ENCODE measurements at places on chromosomes 1 and 21.

DNA sequence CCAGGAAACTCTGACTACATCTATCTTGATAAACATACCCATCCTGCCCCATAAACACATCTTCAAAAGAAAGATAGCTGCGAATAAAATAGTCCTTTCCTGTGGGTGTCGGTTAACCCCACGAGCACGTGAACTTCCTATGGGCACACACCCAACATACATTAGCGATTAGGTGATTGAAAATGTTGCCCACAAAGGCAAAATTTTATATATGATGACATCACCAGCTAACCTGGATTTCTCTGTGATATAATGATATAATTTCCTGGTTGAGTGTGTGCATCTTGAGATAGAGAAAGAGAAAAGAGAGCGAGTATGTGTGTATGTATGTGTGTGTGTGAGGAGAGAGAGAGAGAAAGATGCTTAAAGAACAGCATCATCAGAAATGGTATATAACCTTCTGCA lies 296.1 kb downstream of the PTPRC start:
- DNase-seq = no peak

DNA sequence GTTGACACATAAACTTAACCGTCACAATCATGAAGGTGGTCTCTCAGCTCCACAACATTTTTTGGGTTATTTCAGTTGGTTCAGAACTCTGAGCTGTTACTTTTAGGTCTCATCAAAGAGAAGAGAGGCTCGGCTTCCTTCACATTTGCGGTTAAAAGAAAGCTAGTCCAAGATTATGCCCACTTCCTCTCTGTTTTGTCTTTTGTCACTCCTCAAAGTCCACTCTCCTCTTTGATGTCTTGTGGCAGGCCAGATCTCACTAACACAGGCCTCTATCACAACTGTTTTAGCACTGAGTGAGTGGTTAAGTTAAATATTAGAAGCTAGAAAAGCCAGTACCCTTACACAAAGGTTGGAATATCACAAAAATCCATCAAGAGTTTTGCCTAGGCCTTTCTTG lies 195.7 kb downstream of the FCRL5 start:
- DNase-seq = no peak

- peak; percentile 34 for DNase-seq
Measured at GRCh38 chr1:167439301-167439988, 78.9 kb downstream of the CD247 start.

GRCh38 chr1:116460261-116460660 lies 87.2 kb downstream of the ATP1A1 start:
- no peak for DNase-seq

DNA sequence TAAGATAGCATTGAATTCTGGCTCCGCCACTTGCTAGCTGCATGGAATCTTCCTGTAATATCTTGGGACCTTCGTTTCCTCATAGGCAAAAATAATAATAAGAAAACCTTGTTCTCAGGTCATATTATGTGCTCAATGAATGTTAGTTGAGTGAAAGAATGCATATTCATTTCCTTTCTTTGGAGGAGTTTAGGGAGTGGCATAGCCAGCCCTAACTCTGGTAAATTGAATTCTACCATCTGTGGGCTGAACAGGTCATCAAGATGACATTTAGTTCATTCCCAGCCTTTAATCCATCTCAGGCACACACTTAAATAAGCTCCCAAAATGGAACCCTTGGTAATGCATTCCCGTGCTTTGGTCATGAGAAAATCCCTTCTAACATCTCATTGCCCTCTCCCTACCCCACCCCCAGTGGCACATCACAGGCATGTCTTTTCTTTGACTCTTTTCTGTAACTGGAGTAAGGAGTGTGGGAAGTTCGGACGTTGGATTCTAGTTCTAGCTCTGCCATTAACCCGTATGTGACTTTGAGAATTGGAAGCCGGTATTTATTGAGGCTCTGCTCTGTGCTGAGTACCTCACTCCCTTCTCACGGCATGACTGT lies 13.2 kb upstream of the MYOG start:
- no peak for DNase-seq

DNA sequence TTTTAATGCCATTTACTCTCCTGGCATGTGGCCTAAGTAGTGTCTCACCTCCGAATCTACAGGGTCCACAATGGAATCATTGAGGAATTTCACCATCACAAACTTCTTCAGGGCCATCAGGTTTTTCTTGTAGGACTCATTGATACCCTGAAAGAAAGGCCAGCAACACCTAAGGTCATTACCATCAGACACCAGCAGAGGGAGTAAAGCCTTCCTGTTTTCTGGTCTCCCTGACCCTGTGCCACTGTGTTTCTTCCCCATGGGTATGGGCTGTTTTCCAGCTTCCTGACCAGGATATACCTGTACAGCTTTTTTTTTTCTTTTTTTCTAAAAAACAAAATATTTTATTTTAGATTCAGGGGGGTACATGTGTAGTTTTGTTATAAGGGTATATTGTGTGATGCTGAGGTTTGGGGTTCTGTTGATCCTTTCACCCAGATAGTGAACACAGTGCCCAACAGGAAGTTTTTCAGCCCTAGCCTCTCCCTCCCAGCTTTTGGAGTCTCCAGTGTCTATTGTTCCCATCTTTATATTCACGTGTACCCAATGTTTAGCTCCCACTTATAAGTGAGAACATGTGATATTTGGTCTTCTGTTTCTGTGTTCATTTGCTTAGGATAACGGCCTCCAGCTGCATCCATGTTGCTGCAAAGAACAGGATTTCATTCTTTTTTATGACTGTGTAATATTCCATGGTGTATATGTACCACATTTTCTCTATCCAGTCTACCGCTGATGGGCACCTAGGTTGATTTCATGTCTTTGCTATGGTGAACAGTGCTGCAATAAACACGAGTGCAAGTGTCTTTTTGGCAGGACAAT lies 18.3 kb downstream of the PPT1 start:
- peak; percentile 42 for DNase-seq

GRCh38 chr1:234908571-234908970 lies 220.1 kb downstream of the TOMM20 start:
- no peak for DNase-seq

GRCh38 chr1:3522564-3523265 lies 68.2 kb downstream of the ARHGEF16 start:
- DNase-seq = no peak

DNA sequence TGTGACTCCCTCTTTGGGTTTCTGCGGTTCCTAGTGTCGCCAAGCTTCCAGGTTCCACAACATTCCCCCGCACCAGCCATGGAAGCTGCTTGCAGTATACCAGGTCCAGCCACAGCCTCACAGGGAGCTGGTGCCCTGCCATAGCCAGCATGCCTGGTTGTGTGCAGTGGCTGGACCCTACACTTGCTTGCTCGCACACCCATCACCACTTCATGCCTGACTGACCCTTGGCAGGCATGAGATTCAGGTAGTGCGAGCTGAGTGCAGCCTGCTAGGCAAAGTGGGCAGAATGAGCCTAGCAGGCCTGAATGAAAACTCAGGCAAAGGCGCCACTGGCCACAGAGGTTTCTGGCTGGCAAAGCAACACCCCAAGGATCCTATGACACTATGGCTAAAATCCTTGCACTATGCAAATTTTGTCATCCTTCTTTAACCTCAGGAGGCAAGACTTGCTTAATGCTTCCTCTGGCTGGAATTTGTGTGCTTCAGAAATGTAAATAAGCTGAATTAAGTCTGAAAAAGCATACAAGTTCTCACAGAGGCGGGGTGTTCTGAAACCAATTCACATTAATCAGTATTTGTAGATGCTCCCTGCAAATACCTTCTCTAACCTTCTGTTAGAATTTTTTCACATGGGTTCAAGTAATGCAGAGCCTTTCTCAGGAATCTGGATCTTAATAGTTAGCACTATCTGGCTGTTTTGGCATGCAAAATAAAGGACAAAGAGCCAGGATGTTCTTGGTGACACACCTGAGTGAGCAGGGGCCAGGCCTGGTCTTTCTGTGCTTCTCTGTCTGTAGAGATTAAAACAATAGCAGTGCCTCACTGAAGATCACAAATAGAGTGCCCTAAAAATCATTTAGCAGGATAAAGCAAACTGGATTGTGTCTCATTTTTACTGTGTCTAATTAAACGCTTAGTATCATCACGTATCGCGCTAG lies 256.9 kb downstream of the GPATCH2 start:
- no peak for DNase-seq

DNA sequence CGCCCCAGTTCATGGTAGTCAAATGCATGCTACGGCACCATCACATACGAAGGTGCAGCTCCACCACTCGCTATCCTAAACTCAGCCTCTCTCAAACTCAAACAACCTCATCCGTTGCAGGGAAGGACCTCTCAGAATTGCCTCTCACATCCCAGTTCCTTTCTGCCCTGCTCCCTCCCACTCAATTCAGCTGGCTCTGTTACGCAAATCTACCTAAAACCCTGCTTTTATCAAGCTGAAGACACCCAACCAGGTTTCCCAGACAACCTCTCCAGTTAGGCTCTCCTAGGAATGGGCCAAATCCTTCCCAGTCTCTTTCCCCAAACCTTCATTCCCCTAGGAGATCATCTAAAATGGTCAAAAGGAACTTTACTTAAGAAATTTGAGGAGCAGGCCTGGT lies 62.9 kb downstream of the CLSTN1 start:
- no peak for DNase-seq

DNA sequence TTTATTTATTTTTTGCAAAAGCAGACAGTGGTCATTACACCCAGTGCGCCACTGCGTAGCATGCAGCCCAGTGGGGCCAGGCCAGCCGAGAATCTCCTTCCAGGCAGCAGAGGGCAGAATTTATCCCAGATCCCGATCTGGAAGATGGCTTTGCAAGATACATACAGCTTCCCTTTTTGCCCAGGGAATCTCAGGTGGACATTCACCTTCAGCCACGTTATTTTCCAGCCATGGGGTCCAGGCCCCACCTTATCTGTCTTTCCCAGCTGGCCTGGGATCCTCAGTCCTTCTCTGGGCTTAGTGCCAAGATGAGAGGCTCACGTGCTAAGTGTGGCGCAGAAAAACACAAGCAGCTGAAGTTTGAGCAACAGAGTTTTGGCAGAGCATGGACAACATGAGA lies 123.6 kb downstream of the AJAP1 start:
- no peak for DNase-seq

- DNase-seq = no peak
Measured at GRCh38 chr1:194503209-194503608, 1316.8 kb upstream of the B3GALT2 start.

GRCh38 chr1:6580119-6580592 lies 362 bp downstream of the ZBTB48 start:
- DNase-seq = no peak

GRCh38 chr1:219905524-219905923 lies 22.8 kb downstream of the SLC30A10 start:
- no peak for DNase-seq

DNA sequence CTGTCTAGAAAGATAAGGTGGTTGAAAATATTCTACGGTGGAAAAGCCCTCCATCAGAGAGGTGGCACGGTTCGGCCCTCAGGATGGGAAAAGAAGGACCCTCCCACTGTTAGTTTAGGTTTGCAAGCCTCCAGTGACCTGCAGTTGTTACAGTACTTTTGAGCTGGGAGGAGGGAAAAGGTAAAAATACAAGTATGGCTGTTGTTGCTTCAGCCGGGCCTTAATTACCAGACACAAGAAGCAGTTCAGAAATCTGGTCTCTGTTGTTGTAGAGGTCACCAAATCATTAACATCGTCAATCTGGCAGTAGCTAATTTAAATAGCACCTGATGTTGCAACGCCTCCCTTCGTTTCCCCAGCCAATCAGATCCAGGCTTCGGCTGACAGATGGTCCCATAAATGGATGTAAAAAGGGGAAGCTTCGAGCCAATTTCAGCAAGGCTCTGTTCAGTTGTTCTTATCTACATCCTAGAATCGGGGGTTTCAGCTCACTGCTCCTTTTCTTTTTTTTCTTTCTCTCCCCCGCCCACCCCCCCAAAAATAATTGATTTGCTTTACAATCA lies at the start of gene ELAVL4:
ELAVL4 (plus strand) TSS at position 424 of the 563 bp plus-strand sequence. CDS start 270 bp downstream, outside the sequence.
- DNase-seq = no peak

DNA sequence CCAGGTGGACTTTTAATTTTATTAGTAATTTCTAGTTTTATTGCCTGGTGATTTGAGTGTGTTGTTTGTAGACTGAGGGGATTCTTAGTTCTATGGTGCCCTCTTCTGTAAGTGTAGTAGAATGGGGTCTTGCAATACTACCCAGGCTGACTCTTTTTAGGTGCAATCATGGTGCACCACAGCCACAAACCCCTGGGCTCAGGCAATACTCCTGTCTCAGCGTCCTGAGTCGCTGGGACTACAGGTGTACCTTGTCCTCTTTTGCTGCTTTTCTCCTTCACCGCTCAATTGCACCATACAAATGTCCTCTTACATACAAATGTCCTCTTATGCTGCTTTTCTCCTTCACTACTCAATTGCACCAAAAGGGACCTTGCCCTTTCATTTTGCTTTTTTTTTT lies 43.1 kb downstream of the SCP2 start:
- no peak for DNase-seq

- DNase-seq = peak; percentile 30
Measured at GRCh38 chr1:153572569-153573015, 6.9 kb upstream of the S100A2 start.

- no peak for DNase-seq
Measured at GRCh38 chr1:175520186-175520585, 223.2 kb downstream of the TNR start.

DNA sequence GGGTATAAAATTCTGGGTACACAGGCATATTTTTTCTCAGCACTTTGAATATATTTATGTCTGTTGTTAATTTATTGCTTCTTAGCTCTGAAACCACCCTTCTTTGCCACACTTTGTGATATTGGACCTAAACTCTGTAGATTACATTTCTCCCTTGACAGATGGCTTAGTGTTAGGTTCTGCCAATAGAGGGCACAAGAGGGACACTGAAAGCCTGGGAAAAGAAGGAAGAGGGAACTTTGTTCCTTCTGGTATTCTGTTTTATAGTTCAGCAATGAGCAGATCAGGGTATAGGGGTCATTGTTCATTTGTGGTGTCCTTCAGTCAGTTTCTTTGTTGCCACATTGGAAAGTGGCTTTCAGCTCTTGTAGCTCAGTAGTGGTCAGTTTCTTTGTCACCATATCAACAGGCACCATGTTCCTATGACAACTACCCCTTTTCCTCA lies 423.5 kb upstream of the PROX1 start:
- DNase-seq = no peak

- DNase-seq = no peak
Measured at GRCh38 chr1:50348449-50349241, 74.6 kb downstream of the DMRTA2 start.

DNA sequence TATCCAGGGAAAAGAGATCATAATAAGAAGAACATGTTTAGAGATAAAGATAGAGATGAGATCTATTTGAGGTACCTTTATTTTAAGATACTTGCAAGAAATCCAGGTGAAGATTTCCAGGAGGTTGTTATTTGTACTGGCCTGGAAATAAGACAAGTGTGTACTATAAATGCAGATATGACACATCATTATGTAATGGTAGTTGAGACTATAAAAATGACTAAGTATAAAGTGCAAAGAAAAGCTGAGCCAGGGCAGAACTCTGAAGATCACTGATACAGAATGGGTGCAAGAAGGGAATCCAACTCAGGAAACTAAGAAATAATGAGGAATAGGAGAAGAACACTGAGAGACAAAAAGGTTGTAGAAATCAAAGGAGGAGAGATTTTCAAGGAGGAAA lies 378.2 kb upstream of the PBX1 start:
- no peak for DNase-seq

DNA sequence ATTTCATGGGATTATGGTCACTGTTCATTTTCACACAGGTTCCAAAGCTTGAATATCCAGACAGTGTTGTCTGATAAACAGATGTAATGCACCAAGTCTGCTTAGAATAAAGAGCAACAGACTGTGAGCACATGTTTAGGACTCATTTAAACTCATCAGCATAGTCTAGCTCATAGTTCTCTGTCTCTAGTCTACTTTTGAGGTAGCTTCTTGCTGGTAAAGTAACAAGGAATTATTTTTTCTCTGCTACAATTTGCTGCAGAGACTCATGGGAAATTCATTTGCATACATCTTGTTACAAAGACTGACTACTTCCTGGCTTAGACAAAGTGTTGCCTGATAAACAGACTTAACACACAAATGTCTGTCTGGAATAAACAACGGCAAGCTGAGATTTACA lies 187.2 kb downstream of the NFIA start:
- no peak for DNase-seq
